ENCODE measurements at places on chromosomes 13 and 19.

GRCh38 chr19:6459262-6460098, at the start of gene SLC25A23:
SLC25A23 (minus strand) TSS chr19:6459792; CDS start chr19:6459628, 164 bp downstream.
- peak; percentile 71 for DNase-seq

GRCh38 chr13:48749144-48749543, 95.4 kb downstream of the CYSLTR2 start:
- DNase-seq, result no peak

DNA sequence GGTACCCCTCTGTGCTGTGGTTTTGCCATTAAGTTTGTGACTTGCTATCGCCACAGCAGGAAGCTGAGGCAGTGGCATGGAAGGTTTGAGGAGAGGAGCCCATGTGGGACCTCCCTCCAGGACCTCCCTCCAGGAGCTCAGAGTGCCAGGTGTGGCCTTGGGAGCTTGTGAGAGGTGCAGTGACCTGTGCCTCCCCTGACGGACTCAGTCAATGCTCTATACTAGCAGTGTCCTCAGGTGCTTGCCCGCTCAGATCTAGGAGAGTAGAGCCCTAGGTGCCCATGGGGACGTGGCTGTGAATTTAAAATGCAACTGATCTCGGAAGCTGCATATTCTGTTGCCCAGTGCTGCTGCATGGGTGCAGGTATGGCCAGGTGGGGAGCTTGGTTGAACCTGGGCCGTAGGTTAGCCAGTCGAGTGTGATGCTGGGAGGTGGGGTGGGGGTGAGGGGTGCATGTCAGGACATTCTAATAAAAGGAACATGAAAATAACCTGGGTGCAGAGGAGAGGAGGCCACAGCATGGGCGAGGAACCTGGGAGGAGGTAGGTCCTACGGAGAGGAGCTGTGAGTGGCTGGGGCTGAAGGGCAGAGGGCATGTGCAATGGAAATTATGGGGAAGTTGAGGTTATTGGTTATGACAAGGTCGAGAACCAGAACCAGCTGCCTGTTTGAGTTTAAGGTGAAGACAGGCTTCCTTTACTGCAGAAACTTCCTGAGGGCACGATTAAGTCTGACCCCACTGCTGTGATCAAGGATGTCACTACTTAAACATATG, 41.6 kb downstream of the TEX29 start:
- DNase-seq, result no peak

DNA sequence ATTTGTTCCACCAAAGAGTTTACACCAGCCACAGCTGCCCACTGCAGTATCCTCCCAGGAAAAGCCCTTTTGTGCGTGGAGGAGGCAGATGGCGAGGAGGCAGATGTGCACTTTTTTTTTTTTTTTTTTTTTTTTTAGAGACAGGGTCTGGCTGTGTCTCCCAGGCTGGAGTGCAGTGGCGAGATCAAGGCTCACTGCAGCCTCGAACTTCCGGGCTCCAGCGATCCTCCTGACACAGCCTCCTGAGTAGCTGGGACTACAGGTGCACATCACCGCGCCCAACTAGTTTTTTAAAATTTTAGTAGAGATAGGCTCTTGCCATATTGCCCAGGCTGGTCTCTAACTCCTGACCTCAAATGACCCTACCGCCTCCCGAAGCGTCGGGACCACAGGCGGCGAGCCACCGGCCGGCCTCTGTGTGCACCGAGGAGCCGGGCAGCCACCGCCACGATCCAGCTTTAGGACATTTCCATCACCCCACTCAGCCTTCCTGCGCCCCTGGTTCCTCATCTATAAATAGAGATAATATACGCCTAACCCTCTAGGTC, 563 bp upstream of the PDCD5 start:
- DNase-seq, result no peak

DNA sequence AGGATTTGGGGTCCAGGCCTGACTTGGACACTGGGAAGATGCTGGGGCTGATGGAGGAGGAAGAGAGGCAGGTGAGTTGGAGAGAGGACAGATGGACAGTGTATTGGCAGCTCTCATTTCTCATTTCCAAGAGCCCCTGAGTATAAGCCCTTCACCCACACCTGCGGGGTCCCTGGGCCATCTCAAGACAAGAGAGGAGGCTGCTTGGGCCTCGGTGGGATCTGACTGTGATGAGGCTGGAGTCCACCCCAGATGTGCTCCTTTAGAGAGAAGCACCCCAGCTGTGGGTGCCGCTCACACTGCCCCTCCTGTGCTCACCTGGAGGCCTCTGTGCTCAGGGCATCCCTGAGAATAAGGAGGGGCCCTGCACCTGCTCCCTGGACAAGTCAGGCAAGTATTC, 3.7 kb downstream of the LILRA2 start:
- no peak for DNase-seq

DNA sequence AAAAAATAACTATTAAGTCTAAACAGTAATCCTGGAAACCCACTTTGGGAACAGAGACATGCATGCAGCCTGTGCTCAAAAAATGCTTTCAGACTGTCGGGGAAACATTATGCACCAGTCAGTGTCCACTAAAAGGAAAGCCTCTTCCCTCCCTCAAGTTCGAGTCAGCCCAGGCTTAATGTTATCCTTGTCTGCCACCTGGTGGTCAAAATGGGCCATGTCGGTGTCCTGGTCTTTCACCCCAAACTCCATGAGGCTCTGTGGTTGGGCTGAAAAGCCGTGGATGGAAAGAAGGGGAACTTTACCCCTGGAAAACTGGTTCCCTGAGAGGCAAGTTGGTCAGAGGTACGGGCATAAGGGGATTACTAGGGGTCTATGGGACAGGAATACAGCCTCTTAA, 88.4 kb upstream of the ZNF492 start:
- peak; percentile 55 for DNase-seq

DNA sequence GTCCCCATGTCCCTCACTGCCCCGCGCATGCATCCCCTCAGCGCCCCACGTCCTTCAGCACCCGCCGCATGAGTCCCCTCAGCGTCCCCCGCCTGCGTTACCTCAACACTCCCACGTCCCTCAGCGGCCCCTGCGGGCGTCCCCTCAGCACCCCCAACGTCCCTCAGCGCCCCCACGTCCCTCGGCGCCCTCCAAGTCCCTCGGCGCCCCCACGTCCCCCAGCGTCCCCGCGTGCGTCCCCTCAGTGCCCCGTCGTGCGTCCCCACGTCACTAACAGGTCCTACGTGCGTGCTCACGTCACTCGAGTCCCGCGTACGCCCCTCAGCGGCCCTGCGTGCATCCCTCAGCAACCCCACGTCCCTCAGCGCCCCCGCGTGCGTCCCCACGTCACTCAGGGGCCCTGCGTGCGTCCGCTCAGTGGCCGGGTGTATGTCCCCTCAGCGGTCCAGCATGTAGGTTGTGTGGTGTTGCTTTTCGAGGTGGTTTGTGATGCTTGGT, 19.5 kb upstream of the GAS6 start:
- DNase-seq, result peak; percentile 73

DNA sequence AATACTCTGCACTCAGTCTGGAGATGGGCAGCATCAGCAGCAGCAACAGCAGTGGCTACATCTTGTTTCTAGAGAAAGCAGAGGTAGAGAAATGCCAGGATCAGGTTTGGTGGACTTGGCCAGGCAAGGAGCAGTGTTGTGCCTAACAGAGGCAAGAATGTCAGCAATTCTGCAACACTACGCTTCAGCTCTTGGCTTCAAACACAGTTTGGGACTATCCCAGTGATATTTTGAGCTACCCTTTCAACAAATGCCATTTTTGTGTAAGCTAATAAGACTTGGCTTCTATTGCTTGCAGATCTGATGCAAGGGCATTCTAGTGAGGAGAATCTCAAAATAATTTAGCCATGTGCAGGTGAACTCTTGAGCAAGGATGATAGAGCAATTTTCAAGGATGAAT, 271.3 kb downstream of the PCDH20 start:
- no peak for DNase-seq

GRCh38 chr19:51821456-51821855, 26.5 kb downstream of the FPR3 start:
- DNase-seq, result no peak

DNA sequence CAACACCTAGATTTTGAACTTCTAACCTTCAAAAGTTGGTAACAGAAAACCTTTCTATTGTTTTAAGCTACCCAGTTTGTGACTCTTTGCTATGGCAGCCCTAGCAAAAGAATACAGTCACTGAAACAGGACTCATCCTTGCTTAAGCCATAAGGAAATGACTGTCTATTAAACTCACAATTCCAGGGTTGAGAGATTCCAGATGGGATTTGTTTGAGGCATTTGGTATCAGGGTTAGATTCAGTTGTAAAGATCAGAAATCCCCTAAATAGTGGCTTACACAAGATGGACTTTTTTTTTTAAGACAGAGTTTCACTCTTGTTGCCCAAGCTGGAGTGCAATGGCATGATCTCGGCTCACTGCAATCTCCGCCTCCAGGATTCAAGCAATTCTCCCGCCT, 41.1 kb upstream of the RGCC start:
- no peak for DNase-seq

DNA sequence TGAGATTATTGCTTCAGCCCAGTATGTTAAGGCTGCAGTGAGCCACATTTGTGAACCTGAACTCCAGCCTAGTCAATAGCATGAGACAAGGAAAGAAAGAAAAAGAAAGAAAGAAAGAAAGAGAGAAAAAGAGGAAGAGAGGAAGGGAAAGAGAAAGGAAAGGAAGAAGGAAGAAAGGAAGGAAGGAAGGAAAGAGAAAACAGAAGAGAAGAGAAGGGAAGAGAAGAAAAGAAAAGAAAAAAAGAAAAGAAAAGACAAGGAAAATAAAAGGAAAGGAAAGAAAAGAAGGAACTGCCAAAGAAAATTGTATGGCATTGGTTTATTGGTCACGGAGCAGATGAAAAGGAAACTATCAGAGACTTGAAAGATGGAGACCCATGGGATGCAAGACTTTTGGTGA, 1158.8 kb downstream of the OLFM4 start:
- DNase-seq, result no peak

- DNase-seq, result no peak
Observed at GRCh38 chr13:46648166-46648607, 95.2 kb downstream of the LRCH1 start.

GRCh38 chr13:110562036-110562597, 595 bp upstream of the RAB20 start:
- no peak for DNase-seq

DNA sequence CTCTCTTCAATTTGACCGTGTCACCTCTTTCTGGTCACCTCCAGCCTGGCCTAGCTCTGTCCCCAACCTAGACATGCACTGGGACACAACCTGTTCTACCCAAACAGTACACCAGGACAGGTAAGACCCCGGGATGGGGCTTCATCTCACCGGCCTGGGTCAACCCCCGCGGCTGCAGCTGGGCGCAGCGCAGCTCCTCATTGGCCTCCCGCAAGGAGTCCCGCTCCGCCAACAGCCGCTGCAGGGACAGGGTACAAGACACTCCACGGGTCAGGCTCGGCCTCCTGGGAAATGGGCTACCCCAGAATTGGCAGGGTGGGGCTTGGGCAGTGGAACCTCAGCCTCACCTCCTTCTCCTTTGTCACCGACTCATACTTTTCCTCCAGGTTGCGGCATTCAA, 7.7 kb downstream of the HOOK2 start:
- no peak for DNase-seq

DNA sequence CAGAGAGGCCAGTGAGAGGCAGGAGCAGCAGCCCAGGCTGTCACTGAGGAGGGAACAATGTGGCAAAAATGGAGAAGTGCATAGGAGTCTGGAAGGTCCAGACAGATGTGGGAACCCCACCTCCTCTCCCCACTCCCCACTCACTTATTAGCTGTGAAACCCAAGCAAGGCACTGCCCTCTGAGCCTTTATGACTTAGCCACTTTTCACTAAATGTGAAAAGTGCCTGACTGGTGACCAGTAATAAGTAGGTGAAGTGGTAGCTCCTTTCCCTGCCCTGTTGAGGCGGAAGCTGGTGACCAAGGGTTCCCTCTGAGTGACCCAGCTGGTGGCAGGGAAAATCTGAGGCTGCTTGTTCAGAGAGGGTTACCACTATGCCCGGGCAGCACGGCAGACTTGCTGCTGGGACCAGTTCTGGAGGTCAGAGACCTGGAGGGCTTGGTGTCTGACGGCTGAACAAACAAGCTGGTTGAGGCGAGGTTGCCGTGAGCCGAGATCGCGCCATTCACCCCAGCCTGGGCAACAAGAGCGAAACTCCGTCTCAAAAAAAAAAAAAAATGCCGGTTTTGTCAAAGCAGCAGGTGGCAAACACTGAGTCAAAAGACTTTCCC, 80.0 kb downstream of the ZNF429 start:
- DNase-seq, result no peak

GRCh38 chr13:94859278-94859691, 146.9 kb upstream of the SOX21 start:
- peak; percentile 90 for DNase-seq

- no peak for DNase-seq
Observed at GRCh38 chr19:31340042-31341025, 8.9 kb downstream of the TSHZ3 start.

DNA sequence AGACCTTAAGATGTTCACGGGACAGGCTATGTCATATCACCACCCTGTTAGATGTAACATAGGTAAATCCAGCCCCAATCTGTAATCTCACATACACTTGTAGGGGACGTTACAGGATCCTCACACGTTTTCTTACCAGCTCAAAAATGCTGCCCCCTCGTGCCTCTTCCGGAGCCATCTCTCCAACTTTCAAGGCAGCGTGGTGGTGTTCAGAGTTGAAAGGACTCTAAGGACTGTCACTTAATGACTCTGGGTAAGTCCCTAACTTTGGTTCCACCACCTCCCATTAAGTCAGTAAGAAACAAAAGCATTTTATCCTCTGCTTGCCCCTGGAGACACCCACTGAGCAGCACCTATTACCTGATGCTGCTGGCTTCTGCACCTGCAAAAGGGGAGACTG, 4.4 kb downstream of the MED26 start:
- DNase-seq, result no peak

DNA sequence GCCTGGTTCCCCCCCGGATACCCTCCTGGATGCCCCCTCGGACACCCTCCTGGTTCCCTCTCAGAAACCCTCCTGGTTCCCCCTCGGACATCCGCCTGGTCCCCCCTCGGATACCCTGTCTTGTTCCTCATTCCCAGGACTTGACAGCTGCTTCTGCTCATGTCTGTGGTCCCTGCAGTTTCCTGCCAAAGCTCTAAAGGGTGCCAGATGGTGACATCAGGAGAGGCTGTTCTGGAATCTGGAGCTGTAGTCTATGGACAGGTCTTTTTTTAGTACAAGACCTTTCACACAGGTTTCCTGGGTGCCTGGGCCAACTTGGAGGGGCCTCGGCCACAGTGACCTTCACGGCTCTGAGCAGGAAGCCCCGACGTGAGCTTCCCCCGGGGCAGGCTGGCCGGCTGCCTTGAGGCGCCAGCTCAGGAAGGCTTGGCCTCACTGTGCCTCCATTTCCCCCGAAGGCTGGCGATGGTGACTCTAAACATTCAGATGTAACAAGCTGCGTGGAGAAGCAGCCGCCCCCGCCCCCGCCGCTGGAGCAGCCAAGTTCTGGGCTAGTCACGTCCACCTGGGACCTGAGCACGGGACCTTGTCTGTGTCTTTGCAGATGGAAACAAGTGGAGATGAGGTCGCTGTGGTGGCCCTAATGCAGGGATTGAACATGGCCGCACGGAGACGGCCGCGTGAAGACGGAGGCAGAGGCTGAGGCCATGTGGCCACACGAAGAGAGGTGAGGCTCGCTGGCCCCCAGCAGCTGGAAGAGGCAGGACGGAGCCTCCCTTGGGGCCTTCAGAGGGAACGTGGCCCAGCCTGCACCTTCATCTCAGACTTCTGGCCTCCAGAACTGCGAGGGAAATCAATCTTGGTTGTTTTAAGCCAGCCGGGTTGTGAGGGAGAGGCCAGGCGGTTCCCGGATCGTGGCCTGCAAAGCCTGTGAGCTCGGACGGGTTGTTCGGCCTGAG, 12.7 kb downstream of the SGTA start:
- no peak for DNase-seq
